ENCODE measurements at places on chromosomes 1 and 21. TPM values are rescaled to one million over a fixed set of nuclear protein-coding genes. Genes with fewer than 3 reads are reported as not detected.

DNA sequence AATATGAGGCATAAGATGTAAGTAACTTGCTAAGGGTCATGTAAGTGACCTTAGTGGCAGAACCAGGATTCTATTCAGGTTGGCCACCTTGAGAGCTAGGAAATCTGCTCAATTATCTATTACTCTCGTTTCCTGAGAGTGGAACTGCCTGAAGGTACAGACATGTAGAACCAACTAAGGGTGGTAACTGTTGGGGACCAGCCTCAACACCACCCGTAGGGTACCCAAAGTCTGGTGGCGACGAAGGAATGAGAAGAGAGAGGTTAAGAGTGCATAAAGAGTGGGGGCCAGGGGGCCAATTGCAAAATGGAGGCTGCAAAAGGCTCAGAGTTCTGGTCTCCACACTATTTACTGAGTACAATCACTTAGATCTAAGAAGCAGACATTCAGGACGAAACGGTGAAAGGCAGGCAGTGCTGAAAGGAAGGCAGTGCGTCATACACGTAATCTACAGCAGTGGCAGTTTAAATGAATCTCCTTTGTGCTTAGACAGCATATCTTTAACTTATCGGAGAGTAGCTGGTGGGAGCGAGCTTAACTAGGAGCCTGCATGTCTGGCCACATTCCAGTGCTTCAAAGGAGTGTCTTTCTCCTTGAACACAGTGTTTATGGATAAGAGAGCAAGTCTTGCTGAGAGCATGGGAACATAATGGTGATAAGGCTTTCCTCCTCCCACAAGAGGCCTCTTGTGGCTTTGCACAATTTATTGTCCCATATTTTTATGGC is 25.0 kb downstream of the SRSF4 start:
- no peak for DNase-seq

DNA sequence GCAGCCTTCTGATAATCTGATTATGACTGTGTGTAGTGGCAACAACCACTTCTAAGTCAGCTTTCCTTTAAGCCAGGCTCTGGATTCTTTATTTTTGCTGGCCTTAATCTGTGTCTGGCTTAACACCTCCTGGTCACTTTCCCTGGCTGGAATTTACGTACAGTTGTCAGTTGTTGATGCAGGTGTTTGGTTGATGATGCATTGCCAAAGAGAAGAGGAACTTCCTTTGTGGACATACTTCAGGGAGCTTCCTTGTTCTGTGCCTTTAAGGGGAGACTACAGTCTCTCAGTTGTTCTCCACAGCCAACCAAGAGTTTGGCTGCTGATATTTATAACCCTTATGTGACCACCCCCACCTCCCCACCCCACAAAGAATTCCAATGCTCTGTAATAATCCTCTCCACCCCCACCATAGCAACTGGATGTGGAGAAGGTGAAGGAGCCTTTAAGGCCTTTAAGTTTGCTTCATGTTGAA is 96.0 kb upstream of the BMP8A start:
- DNase-seq: no peak

KRTAP20-1 gene
- total RNA-seq: not detected

FCGR1A gene
- total RNA-seq: 1.3 TPM

DNA sequence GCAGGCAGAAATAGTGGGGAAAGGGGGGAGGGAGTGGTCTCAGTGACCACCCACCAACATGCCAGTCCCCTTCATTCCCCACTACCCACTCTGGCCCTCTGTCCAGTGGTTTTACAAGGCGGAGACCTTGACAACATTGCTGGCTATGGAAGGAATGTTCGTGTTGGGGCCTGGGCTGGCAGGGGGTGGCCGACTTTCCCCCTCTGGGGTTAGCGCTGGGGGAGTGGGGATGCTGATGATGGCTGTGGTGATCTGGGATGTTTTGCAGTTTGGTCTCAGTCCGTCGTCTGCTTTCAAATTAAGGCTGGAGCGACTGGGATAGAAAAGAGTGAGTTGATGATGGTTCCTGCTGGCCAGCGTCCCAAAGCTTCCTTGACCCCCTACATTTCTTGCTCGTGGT is 20.3 kb downstream of the DDX20 start:
- no peak for DNase-seq

- DNase-seq: no peak
These were observed 70.0 kb upstream of the KIAA0040 start for GRCh38 chr1:175262621-175263020.

- no peak for DNase-seq
These were observed 23.0 kb upstream of the DDR2 start for GRCh38 chr1:162609306-162609705.

GRCh38 chr1:9652379-9653209 is 1.1 kb downstream of the PIK3CD start:
- DNase-seq: peak; percentile 82

DNA sequence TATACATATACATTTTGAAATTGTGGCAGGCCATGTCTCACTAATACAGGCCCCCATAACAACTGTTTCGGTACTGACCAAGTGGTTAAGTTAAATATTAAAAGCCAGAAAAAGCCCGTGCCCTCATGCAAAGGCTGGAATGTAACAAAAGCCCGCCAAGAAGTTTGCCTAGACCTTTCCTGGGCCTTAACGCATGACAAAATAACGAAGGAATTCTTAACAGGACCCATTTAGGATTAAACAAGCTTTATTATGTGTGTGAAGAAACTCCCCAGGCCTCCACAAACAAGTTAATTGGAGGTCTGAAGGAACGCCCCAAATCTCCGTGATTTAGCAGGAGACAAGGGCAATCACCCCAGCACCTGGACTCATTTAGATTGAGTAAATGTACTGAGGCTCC is 42.4 kb downstream of the TNFSF4 start:
- no peak for DNase-seq

DNA sequence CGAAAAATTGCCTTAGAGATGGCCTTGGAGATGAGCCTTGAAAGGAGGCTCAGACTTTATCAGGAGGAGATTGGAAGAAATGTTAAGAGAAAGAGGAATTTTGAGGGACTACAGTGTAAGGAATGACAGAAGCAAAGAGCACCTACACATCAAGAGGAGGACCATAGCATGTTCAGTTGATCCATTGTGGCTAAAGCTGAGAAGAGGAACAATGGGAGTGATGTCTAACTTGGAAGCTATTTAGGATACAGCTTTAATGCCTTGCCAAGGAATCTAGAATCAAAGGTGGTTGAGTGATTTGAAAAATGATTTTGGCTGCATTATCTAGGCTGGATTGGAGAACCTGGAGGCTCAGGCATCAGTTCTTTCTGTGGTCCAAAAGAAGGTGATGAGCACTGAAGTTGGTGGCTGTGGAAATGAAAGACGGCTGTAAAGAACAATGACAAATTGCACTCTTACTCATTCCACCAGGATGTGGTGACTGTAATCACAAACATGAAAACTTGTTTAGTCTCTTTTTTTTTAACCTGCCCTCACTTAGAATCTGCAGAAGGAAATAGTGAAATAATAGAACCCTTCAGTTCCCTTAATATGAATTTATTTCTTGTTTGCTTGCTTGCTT is 11.3 kb downstream of the FAM20B start:
- no peak for DNase-seq

OR2L5 gene
- not detected for total RNA-seq

- DNase-seq: no peak
These were observed 14.1 kb upstream of the NUF2 start for GRCh38 chr1:163307479-163308171.

FAM163A gene
- total RNA-seq: not detected

IQGAP3 gene
- 6.4 TPM for total RNA-seq

DNA sequence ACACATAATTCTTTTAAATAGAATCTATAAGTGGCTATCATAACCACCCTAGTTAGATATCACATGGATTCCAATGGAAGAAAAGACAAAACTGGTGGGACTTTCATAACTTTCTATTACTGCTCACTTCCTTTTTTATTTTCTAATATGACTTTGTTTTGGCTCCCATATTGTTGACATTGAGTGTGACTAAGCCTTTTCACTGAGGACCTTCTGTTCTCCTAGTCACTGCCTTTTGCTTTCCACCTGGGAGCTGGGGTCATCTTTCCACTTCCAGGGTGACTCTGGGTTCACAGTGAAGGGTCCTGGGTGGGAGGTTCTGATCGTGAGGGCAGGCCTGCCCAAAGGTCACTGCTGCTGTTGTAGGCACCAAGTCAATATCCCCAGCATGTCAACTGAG is 275.8 kb downstream of the TGFB2 start:
- DNase-seq: no peak

- no peak for DNase-seq
These were observed 91.9 kb downstream of the RAVER2 start for GRCh38 chr1:64836802-64837201.

- no peak for DNase-seq
These were observed 71.1 kb upstream of the AKT3 start for GRCh38 chr1:243921111-243921510.

DNA sequence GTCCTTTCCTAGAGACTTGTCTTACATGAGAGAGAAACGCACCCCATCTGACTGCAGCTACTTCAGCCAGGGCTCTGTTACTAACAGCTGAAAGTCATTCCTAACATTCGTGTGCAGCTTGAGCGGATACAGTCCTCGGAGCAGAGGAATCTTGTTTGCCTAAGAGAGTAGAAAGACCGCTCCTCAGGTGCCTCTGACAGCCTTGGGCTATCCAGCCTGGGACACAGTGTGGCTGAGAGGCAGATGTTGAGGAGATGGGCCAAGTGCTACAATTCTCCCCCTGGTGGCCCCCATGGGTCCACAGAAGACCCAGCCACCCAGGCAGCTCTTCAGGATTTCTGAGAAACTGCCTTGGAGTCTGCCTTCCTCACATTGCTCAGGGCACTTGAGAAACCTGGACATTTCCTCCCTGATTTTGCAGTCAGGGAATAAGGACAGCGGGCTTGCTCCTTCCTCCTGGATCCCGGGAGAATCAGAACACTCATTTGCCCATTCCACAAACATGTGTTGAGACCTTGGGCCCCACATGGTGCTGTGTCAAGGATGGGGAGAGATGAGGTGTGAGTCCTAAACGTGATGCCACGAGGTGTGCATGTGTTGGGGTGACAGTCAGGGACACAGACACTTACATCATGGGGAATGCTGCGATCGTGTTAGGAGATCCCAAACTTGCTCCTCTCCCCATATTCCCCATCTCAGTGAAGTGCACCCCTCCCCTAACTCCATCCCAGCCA is 13.1 kb downstream of the TRIM62 start:
- DNase-seq: no peak

CAMK2N1 gene
- 2.1 TPM for total RNA-seq

TNFAIP8L2 gene
- 16.8 TPM for total RNA-seq

- no peak for DNase-seq
These were observed 5.0 kb upstream of the RNF11 start for GRCh38 chr1:51231120-51231519.

Measured in natural killer cell treated with Interleukin-12 subunit alpha and Interleukin-12 subunit beta and Interleukin-15 and Interleukin-18, amount 100 ng/mL, for 72 hours (primary cell).